Keratinocyte (primary cell): ENCODE measurements at places on chromosomes 6 and 20. TPM values are rescaled to one million over a fixed set of nuclear protein-coding genes. Genes with fewer than 3 reads are reported as not detected.

DNA sequence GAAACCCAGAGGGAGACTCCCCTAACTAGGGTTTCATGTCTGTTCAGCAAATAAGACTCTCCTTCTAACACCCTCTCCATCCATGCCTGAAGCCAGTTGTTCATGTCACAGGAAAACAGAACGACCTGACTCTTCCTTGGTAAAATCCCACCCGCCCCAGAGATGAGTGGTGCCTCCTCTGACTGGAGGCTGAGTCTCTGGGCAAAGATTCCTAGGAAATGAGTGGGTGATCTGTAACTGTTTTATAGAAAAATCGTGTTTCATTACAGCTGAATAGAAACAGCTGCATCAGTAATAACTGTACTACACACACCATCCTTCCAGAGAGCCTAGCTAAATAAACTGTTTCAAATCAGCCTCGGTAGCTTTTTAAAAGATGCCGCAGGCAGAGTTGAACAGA, 37.4 kb upstream of the MRPS10 start:
- no peak overlapping the region for H3K27ac ChIP-seq
- no peaks in the 10 kb centered on the region for H3K27me3 ChIP-seq
- peaks cover 17% of the 10 kb centered on the region for H3K36me3 ChIP-seq
- H3K4me3 ChIP-seq: no peak overlapping the region
- peaks cover 8% of the 10 kb centered on the region for H3K4me1 ChIP-seq

DNA sequence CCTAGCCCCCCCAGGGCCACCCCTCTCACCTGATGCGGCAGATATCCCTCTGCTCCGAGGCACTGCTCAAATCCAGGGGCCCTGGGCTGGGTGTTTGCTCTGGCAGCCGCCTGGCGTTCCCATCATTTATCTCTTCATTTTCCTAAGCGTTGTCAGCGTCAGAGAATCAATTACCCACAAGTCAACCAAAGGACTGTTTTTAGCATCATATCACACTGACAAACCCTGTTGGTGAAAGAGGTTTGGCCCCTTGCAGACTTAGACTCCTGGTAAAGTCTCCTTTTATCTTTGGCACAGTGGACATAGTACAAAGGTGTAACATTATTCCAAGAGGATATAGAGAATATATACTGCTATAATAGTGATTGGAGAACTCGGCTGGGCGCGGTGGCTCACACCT, at the start of gene GHRH:
Gene GHRH, minus strand, starts transcription at position 101 of the 400 bp plus-strand sequence. CDS start 4,925 bp downstream, outside the sequence.
- no peak within 1 kb of the TSS for H3K4me3 ChIP-seq
- H3K36me3 ChIP-seq: no peaks in the 10 kb centered on the region
- no peak within 1 kb of the TSS for H3K27ac ChIP-seq

DNA sequence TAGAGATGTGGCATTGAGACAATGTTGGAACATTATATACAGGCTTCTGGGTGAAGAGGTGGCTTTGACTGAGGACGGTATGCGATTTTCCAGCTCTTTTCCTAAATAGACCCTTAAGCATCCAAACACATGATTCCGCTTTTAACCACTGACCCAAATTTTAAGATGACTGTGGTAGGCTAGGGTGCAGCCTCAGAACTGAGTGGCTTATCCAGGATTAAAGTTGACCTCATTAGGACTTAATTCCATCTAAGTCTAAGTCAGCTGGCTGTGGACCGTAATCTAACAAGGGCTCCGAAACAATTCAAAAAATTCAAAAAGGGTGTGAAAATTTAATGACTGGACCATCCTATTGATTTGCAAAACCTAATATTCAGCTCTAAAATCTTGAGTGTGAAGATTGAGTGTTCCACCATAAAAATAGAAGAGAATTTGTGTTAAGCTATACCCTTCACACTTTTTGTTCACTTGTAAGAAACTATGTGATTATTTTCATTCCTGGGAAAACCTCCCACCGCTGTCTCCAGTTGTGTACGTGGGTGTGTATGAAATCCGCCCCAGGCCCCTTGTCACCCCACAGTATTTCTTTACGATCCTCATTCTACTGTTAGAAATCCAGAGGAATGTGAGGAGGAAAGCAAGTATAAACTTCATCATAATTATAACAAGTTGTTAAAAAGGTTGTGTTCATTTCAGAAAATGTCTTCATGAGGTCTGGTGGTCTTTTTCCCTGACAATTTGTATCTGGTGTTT, 2.7 kb downstream of the PCMTD2 start:
- no peak overlapping the region for H3K4me3 ChIP-seq
- H3K4me1 ChIP-seq: peaks cover 9% of the 10 kb centered on the region
- DNase-seq: no peak
- H3K27me3 ChIP-seq: no peaks in the 10 kb centered on the region
- H3K27ac ChIP-seq: no peak overlapping the region

GRCh38 chr20:34896086-34896621, 19.7 kb downstream of the ACSS2 start:
- no peaks in the 10 kb centered on the region for H3K27me3 ChIP-seq
- no peak for DNase-seq
- peaks cover 17% of the 10 kb centered on the region for H3K4me1 ChIP-seq
- H3K27ac ChIP-seq: no peak overlapping the region

- H3K4me1 ChIP-seq: peaks cover 15% of the 10 kb centered on the region
- no peak overlapping the region for H3K27ac ChIP-seq
- H3K27me3 ChIP-seq: no peaks in the 10 kb centered on the region
- peaks cover 10% of the 10 kb centered on the region for H3K36me3 ChIP-seq
Observed at GRCh38 chr6:3090013-3090412, 21.7 kb downstream of the RIPK1 start.

DNA sequence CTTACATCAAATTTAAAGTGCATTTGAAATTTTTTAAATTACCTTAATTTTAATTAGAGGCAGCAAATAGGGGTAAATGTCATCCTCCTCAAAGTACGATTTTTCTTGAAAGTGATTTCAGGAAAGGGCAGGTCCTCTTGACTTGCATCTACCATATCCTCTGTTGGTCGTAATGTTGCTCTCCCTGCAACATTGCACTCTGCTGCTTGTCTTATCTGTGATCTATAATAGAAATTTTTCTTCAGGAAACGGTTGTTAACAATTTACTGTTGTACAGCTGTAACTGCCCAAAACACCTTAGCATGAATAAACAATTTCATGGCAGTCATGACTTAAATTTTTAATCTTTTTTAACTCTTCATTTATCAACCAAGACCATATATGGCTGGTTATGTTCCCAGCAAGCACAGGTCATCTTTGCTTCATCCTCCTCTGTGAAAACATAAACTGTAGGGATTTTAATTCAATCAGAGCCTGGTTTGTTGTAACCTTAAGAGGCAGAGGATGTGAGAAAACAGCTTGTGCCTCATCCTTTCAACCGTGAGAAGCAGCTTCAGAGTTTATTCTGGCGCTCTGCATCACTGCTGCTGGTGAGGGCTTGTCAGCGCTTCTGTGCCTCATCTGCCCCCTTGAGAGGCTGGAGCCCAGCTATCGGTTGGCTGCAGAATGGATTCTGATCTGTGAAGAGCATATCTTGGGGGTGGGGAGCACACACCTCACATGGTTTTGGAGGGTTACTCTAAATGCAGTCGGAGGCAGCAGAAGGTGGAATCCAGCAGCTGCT, 56.0 kb downstream of the CTNNBL1 start:
- no peak for DNase-seq
- H3K27me3 ChIP-seq: no peaks in the 10 kb centered on the region
- no peak overlapping the region for H3K4me3 ChIP-seq
- H3K36me3 ChIP-seq: peaks cover 12% of the 10 kb centered on the region
- H3K4me1 ChIP-seq: no peaks in the 10 kb centered on the region

GRCh38 chr6:154938221-154938580, 56.9 kb upstream of the TIAM2 start:
- no peak overlapping the region for H3K4me3 ChIP-seq
- no peaks in the 10 kb centered on the region for H3K36me3 ChIP-seq
- H3K4me1 ChIP-seq: no peaks in the 10 kb centered on the region
- H3K27ac ChIP-seq: no peak overlapping the region

DNA sequence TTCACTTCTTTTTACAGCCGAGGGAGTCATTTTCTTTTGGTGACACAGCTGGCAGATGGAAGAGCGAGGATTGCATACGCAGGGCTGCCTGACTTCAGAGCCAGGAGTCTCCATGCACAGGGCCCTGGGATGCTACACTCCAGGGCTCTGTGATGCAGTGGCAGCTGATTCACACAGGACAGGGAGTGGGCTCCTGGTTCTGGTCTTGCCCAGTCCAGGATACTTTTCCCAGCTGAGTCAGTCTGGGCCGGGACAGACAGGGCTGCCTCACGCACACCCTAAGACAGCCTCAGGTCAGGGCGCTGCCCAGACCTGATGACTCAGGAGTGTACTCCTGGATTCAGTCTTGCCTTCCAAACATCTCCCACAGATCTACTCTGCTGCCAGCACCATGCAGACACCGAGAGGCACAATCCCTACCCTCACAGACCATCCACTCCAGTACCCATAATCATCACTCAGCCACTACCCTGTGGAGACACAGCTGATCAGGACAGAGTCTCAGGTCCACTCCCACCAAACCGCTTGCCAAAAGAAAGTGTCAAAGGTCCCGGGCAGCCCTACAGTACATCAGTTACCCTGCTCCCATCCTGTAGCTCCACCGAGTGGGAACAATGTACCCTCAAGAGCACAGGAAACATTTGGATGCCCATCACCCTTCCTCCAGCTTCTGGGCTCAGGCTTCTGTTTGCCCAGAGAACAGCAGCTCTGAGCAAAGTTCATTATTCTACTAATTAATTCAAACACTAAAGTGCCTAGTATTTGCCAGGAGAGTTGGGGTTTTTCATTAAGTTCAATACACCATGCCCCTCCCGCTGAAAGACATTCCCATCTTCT, 11.5 kb downstream of the SDC4 start:
- no peaks in the 10 kb centered on the region for H3K27me3 ChIP-seq
- peak overlapping the region; percentile 98 for H3K27ac ChIP-seq
- H3K36me3 ChIP-seq: peaks cover 29% of the 10 kb centered on the region
- H3K4me1 ChIP-seq: peaks cover 60% of the 10 kb centered on the region
- peak overlapping the region; percentile 22 for H3K4me3 ChIP-seq

DNA sequence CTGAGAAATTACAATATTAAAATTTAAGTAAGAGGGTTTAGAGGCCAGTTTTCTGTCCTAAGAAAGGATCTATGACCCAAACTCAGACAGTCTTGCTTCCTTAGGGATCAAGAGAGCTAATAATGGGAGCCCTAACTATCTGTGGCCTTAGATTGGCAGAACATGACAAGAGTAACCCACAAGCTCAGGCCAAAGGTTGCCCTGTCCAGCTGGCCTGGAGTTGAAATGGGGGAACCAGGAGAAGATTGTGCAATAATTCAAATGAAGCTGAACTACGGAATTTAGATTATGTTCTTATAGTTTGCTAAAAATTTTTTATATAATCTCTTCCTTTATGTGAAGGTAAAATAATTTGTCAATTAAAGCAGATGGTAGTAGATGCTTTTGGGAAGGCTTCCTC, 26.4 kb downstream of the LAMA4 start:
- H3K36me3 ChIP-seq: no peaks in the 10 kb centered on the region
- no peak overlapping the region for H3K27ac ChIP-seq
- H3K4me3 ChIP-seq: no peak overlapping the region
- peaks cover 7% of the 10 kb centered on the region for H3K4me1 ChIP-seq

DNA sequence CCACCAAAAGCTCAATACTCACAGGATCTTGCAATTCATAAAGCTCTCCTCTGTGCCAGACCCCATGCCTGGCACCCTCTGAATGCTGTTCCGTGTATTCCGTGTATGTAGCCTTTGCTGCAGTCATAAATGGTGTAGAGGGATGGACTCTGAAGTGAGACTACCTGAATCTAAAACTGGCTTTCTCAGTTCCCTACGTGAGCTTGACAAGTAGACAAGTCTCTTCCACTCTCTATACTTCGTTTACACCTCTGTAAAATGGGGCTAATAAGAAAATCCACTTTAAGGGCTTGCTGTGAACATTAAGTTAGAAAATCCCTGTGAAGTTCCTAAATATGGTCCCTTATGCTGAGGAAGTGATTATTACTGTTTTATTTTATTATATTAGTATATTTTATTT, 31.5 kb downstream of the PPP1R16B start:
- no peaks in the 10 kb centered on the region for H3K27me3 ChIP-seq
- H3K4me1 ChIP-seq: no peaks in the 10 kb centered on the region

DNA sequence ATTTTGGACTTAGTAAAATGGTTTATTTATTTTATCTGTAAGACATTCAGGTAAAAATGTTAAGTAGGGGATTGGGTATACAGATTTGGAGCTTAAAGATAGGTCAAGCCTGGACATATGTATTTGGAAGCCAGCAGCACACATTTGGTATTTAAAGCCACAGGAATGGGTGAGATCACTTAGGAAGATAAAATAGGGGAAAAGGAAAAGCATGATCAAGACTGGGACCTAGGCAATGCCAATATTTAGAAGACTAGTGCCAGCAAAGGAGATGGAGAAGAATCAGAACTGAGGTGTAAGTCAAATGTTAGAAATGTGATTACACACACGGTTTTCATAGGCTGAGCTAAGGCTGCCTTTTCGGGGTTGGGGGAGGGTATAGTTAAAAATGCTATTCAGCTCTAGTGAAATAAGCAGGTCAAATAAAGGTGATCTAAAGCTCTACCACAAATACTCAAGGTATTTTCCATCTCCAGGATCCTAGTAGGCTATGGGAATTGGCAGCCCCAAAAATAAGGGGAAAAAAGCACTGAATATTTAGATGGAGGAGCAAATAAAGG, 20.6 kb downstream of the SLC2A12 start:
- DNase-seq: no peak
- no peaks in the 10 kb centered on the region for H3K36me3 ChIP-seq

GRCh38 chr6:15930207-15930606, 198.7 kb upstream of the MYLIP start:
- no peak overlapping the region for H3K27ac ChIP-seq
- no peak overlapping the region for H3K4me3 ChIP-seq
- no peaks in the 10 kb centered on the region for H3K27me3 ChIP-seq
- no peaks in the 10 kb centered on the region for H3K36me3 ChIP-seq
- H3K4me1 ChIP-seq: no peaks in the 10 kb centered on the region
- DNase-seq: no peak

- H3K4me3 ChIP-seq: no peak overlapping the region
- H3K27ac ChIP-seq: no peak overlapping the region
- H3K4me1 ChIP-seq: no peaks in the 10 kb centered on the region
- DNase-seq: no peak
- H3K36me3 ChIP-seq: no peaks in the 10 kb centered on the region
- no peaks in the 10 kb centered on the region for H3K27me3 ChIP-seq
Observed at GRCh38 chr6:118316796-118317384, 231.2 kb upstream of the PLN start.

GRCh38 chr6:227812-228338, 64.4 kb upstream of the DUSP22 start:
- no peak for DNase-seq
- H3K4me1 ChIP-seq: peaks cover 31% of the 10 kb centered on the region
- no peak overlapping the region for H3K27ac ChIP-seq
- no peak overlapping the region for H3K4me3 ChIP-seq
- no peaks in the 10 kb centered on the region for H3K27me3 ChIP-seq

- peak overlapping the region; percentile 16 for H3K4me3 ChIP-seq
- peaks cover 34% of the 10 kb centered on the region for H3K4me1 ChIP-seq
- DNase-seq: no peak
- peaks cover 2% of the 10 kb centered on the region for H3K36me3 ChIP-seq
- no peaks in the 10 kb centered on the region for H3K27me3 ChIP-seq
Observed at GRCh38 chr6:111552241-111552744, 53.4 kb downstream of the TRAF3IP2 start.

SYCP2 gene
- polyA plus RNA-seq: 0.05 to 0.12 TPM (median 0.07 TPM) in 3 replicates

RUNX2 gene
- 0.79 to 1.4 TPM (median 1.1 TPM) in 3 replicates for polyA plus RNA-seq

ADGRF4 gene
- 21.4 to 41.8 TPM (median 30.2 TPM) in 3 replicates for polyA plus RNA-seq

GSTA2 gene
- not detected in 3 replicates for polyA plus RNA-seq

RBPJL gene
- polyA plus RNA-seq: not detected in 3 replicates

RRAGD gene
- polyA plus RNA-seq: 0.03 to 0.86 TPM (median 0.18 TPM) in 3 replicates

COL20A1 gene
- not detected in 3 replicates for polyA plus RNA-seq

SERPINB6 gene
- polyA plus RNA-seq: 66.1 to 78.2 TPM (median 66.4 TPM) in 3 replicates

PPP2R5D gene
- polyA plus RNA-seq: 44.4 to 59.9 TPM (median 49.6 TPM) in 3 replicates
